ENCODE measurements at places on chromosomes 7 and 10.
A peak's percentile ranks its signal among the peaks of the same experiment; 100 is the strongest.

DNA sequence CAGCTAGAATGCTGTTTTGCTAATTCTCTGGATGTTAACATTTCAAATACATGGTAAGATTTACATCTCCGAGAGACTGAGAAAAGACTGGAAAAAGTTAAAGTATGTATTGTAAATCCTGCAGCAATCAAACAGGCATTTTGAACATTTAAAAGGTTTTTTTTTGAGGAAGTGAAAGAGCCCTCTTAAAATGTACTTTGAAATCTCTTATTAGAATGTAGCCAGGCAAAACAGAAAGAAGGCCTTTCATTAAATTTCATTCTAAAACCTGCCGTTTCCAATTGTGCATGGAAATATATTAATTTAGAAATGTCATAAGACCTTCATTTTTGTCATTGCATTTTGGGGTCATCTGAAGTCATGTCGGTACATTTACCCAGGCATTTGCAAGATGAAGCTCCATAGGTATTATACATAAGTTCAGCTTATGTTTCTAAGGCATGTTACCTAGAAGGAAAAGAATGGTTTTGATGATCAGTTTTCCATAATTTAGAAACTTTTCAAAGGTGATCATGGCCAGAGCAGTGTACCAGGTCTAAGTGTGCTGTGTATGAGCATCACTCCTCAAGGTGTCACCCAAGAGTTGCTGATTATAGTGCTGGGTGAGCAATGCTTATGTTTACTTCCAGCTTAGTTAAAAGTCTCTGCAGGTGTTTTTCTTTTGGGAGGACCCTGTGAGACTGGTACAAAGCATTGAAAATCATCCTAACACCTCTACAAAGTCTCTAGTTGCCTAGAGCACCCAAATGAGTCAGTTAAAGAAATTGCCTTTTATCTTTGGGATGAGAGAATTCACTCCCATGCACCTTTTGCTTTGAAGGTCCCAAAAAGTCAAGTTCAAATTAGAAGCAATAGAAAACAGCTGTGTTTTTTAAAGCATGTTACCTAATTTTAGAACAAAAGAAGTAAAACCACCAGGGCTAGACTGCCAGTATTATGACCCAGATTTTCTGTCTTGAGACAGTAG lies 7.1 kb downstream of the ZNF736 start:
- peak; percentile 34 for DNase-seq

DNA sequence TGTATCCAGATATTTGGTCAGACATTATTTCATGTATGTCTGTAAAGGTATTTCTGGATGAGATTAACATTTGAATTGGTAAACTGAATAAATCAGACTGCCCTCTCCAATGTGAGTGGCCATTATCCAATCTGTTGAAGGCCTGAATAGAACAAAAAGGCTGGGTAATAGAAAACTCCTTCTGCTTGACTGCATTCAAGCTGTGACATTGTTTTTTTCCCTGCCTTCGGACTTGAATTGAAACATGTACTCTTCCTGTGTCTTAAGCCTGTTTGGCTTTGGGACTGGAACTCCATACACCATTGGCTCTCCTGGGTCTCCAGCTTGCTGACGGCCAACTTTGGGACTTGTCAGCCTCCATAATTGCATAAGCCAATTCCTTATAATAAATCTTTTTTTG lies 36.0 kb upstream of the ARHGAP21 start:
- no peak for DNase-seq

DNA sequence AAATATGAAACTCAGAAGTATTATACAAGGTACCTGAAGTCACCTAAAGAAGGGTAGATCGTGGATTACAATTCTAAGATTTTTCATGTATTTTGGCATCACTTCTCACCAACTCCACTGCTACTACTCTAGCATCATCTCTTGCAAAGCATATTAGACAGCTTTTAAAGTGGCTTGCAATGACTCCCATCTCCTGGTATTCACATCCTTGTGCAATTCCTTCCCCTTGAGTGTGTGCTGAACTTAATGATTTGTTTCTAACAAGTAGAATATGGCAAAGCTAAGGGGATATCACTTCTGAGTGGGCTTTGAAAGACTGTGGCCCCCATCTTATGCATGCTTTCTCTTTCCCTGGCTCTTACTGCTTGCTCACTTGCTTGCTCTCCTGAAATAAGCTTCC lies 280.2 kb downstream of the SNX13 start:
- no peak for DNase-seq

GRCh38 chr7:5428478-5429252 lies 5.0 kb upstream of the TNRC18 start:
- DNase-seq: peak; percentile 87

DNA sequence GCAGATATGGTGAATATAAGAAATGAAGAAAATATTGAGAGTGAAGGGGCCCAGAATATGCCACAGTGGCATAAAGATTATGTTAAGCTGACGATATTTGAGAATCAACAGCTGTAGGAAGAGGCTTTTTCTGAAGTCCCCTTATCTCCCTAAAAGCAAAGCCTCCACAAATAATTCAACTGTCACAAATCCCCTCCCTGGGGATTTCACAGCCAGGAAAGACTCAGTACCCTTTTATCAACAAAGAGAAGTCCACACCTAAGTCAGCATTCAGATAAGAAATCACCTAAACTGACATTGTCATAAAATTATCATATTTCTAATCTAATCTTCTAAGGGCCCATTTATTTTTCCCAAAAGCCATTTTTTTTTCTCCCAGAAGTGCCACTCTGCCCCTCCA lies 284.9 kb upstream of the VWC2 start:
- no peak for DNase-seq

- no peak for DNase-seq
Observed at GRCh38 chr10:20117471-20117870, 301.2 kb downstream of the PLXDC2 start.

DNA sequence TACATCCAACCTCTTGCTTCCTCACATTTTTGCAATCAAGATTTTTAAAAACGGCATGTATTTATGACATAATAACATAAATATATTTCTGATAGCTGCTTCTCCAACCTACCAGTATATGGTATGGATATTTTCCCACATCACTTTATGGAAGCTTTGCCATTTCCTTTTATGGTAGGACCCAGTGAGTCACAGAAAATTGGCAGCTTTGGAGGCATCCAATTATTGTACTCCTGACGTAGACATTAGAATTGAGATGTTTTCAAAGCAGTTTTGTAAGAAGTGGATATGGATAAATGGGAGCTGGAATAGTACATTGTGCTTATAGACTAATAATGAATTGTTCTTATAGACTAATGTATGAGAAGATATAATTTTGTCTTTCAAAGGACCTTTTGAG lies 23.8 kb upstream of the BICC1 start:
- peak; percentile 71 for DNase-seq
